Hepatocyte (in vitro differentiated cells): ENCODE measurements at places on chromosomes 2 and 18.

DNA sequence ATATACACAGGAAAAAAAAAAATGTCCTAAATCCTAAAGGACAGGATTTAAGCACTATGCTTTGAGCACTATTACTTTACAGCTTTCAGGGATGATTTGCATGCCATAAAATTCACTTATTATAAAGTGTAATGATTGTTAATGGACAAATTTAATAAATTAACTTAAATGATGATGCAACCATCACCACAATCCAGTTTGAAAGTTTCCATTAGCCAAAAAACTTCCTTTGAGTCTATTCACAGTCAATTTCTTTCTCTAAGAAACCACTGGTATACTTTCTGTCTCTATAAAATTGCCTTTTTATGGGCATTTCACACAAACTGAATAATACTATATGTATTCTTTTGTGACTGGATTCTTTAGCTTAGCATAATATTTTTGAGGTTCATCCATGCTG, 111.1 kb upstream of the RIOK3 start:
- H3K27me3 ChIP-seq, result no peaks in the 10 kb centered on the region
- DNase-seq, result no peak
- H3K36me3 ChIP-seq, result no peaks in the 10 kb centered on the region
- H3K4me1 ChIP-seq, result no peaks in the 10 kb centered on the region
- no peak overlapping the region for H3K27ac ChIP-seq

- H3K36me3 ChIP-seq, result peaks cover 4% of the 10 kb centered on the region
- no peak overlapping the region for H3K4me3 ChIP-seq
- no peak overlapping the region for H3K27ac ChIP-seq
- DNase-seq, result no peak
- no peaks in the 10 kb centered on the region for H3K27me3 ChIP-seq
- peaks cover 12% of the 10 kb centered on the region for H3K4me1 ChIP-seq
Observed at GRCh38 chr18:23458830-23459529, 5.9 kb downstream of the RIOK3 start.

DNA sequence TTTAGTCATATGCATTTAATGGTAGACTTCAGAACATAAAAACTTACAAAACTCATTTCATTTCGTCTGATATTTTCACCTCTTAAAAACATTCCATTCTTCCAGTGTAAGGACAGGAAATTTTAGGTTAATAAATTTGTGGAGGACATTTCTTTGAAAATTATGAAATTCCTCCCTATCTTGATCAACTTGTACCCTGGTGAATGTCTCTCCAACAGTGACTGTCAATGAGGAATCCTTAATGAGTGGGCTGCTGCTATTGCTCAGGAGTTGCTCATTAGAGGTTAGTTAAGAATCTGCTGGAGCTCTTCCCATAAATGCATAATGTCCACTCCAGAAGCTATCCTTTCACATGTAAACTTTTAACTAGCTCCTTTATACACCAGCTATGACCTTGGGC, 69.1 kb downstream of the LRP1B start:
- H3K27me3 ChIP-seq, result no peaks in the 10 kb centered on the region
- no peak overlapping the region for H3K27ac ChIP-seq
- no peaks in the 10 kb centered on the region for H3K36me3 ChIP-seq
- no peaks in the 10 kb centered on the region for H3K4me1 ChIP-seq
- DNase-seq, result no peak

DNA sequence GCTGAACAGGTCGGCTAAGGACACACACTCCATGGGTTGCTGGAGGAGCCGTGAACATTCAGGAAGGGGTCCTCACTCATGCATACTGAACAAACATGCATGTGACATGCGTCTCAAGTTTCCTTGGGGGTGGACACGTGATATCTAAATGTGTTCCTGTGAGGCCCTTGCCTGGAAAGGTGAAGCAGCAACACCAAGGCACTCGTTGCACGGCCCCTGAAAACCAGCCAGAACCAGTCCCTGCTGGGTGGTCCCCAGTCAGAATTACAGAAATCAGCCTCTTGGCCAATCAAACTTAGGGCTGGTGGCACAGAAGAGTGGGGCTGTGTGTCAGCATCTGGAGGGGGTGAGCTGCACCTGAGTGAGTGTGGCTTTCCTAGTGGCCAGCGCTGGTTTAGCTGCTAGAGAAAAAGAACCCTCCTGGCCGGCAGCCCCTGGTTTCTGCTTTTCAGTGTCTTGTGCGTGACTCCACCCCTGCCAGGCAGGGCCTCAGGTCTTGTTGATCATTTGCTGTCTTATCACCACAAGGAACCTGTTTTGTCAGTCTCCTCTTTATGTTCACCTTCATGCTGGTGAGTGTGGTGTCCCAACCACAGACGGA, 3.2 kb upstream of the AQP12B start:
- H3K27ac ChIP-seq, result peak overlapping the region; percentile 62
- no peaks in the 10 kb centered on the region for H3K36me3 ChIP-seq
- peaks cover 11% of the 10 kb centered on the region for H3K4me1 ChIP-seq
- H3K4me3 ChIP-seq, result no peak overlapping the region
- no peaks in the 10 kb centered on the region for H3K27me3 ChIP-seq
- peak; percentile 75 for DNase-seq

- H3K36me3 ChIP-seq, result no peaks in the 10 kb centered on the region
- H3K4me1 ChIP-seq, result no peaks in the 10 kb centered on the region
- no peaks in the 10 kb centered on the region for H3K27me3 ChIP-seq
Observed at GRCh38 chr2:191797500-191797899, 49.4 kb downstream of the CAVIN2 start.

GRCh38 chr2:1744446-1745170, at the start of gene PXDN:
PXDN (minus strand) TSS chr2:1744515; CDS start chr2:1744455, 60 bp downstream.
- H3K36me3 ChIP-seq, result no peaks in the 10 kb centered on the region
- H3K27me3 ChIP-seq, result peaks cover 10% of the 10 kb centered on the region
- peak within 1 kb of the TSS; percentile 98 for H3K27ac ChIP-seq

GRCh38 chr2:143730953-143731260, 601.7 kb downstream of the ARHGAP15 start:
- H3K27ac ChIP-seq, result no peak overlapping the region
- H3K27me3 ChIP-seq, result no peaks in the 10 kb centered on the region
- no peaks in the 10 kb centered on the region for H3K4me1 ChIP-seq
- DNase-seq, result no peak
- H3K36me3 ChIP-seq, result no peaks in the 10 kb centered on the region

DNA sequence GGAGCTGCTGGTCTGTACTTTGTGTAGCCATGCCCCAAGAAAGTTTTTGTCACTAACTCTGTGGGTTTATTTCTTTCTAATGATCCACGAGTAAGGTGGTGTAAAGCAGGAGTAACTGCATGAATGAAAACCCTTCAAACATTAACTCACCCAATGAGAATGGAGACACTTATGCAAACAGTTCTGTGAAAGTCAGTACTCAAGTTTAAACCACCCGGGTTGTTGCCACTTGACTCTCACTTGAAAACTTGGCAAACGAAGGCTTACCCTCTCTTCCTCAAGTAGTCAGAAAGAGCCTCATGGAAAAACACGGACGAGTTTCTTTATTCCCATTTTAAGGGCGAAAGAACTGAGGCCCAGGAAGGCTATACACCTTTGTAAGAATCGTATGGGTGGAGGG, 117.5 kb downstream of the MMADHC start:
- H3K4me3 ChIP-seq, result no peak overlapping the region
- DNase-seq, result no peak
- H3K4me1 ChIP-seq, result peaks cover 25% of the 10 kb centered on the region
- H3K27me3 ChIP-seq, result no peaks in the 10 kb centered on the region

GRCh38 chr2:207993151-207993763, 32.1 kb downstream of the PLEKHM3 start:
- no peak overlapping the region for H3K4me3 ChIP-seq
- DNase-seq, result no peak
- no peaks in the 10 kb centered on the region for H3K27me3 ChIP-seq
- no peaks in the 10 kb centered on the region for H3K4me1 ChIP-seq
- H3K36me3 ChIP-seq, result no peaks in the 10 kb centered on the region

DNA sequence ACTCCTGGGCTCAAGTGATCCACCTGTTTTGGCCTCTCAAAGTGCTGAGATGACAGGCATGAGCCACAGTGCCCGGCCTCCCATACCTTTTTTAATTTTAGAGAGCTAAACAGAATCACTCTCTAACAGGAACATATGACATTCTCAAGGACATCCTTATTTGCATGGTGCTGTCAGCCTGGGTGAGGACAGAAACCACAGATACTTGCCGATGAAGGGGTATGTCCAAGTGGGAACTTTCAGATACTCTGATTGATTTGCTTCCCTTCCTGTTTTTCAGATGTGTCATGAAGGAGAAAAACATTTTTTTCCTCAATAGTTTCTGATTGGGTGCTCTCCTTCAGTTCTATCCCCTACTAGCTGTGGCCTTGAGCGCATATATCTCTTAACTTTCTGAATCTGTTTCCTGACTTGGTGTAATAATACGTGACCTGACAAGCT, 49.6 kb downstream of the MYO3B start:
- no peak overlapping the region for H3K4me3 ChIP-seq
- peaks cover under 1% of the 10 kb centered on the region for H3K4me1 ChIP-seq
- no peak for DNase-seq
- H3K36me3 ChIP-seq, result no peaks in the 10 kb centered on the region

DNA sequence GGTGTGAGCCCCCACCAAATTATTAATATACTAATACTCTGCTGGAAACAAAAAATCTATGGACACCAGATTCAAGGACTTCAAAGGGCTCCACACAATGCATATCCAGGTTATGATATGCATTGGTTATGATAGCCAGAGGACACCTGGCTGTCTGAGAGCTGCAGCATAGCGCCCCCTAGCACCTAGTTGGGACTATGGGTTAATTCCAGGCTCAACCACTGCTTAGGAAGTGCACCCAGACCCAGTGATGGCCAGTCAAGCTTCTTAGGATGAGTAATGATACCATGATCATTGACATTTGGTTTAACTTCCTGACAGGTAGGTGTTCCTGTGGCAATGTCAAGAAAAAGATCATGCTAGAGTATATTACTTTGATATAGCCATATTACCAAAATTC, 3.8 kb upstream of the FRZB start:
- H3K27ac ChIP-seq, result no peak overlapping the region
- peaks cover 17% of the 10 kb centered on the region for H3K4me1 ChIP-seq
- no peaks in the 10 kb centered on the region for H3K27me3 ChIP-seq
- no peak for DNase-seq
- H3K4me3 ChIP-seq, result no peak overlapping the region

DNA sequence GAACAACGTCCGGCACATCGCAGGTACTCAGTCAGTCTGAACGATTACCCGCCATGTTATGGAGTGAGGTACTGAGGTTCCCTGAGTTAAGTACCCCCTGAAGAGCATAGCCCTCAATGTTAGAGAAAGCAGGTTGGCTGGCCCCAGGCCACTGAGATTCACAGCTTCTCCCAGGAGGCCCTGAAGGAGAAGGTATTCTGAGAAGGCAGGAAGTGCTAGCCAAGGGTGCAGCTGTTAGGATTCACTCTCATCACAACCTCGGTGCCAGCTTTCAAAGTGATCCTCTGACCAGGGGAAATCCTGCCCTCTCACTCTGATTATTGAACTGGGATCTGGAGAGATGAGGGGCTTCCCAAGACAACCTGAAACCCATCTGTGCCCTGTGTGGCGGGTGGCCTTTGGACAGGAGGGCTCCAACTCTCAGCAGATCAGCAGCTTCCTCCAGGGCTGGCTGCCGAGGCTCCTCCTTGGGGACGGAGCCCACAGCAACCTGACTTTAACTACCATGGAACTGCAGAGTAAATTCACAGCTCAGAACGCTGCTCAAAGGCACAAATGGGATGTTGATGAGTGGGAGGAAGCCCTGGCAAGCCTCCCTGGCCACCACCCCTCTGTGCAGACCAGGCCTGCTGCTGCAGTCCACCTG, 7.8 kb downstream of the EHD3 start:
- DNase-seq, result no peak
- no peaks in the 10 kb centered on the region for H3K27me3 ChIP-seq
- H3K4me3 ChIP-seq, result no peak overlapping the region
- H3K36me3 ChIP-seq, result no peaks in the 10 kb centered on the region

- no peak for DNase-seq
- H3K36me3 ChIP-seq, result no peaks in the 10 kb centered on the region
- H3K27ac ChIP-seq, result no peak overlapping the region
Observed at GRCh38 chr18:49743117-49743567, 70.2 kb downstream of the ACAA2 start.

GRCh38 chr2:233331536-233331935, 22.8 kb upstream of the DGKD start:
- H3K4me3 ChIP-seq, result no peak overlapping the region
- no peaks in the 10 kb centered on the region for H3K4me1 ChIP-seq
- no peaks in the 10 kb centered on the region for H3K27me3 ChIP-seq
- H3K36me3 ChIP-seq, result no peaks in the 10 kb centered on the region
- DNase-seq, result no peak

DNA sequence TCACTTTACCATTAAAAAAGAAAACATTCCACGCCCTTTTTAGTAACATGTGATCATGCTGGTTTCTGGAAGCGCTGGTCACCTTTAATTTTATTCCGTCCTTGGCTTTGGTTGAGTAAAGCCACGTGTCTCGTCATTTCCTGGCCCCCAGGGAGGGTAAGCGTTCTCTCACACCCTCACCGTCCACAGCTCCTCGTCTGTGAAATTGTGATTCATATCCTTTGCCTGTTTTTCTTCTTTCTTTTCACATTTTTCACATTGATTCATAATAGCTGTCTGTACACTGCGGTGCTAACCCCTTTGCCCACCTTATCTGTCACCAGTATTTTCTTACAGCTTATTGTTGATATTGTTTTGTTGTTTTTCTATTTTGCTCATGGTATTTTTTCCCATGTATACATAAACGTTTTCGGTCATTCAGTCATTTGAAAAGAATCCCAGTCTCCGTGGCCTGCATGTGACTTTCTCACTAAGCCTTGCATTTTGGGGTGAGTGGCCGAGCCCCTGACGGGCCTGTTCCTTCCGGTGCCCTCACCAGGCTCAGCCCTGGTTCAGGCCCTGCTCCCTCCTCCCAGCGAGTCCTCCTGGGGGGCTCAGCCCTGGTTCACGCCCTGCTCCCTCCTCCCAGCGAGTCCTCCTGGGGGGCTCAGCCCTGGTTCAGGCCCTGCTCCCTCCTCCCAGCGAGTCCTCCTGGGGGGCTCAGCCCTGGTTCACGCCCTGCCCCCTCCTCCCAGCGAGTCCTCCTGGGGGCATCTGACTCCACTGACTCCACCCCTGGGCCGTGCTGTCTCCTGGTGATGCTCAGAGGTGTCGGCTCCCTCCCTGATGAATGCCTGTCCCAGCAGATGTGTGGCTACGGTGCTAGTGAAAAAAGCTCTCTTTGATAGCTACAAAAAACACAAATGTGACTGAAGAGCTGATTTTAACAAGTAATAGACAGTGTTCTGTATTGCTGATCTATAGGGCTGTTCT, 249.7 kb upstream of the PXDN start:
- H3K27me3 ChIP-seq, result no peaks in the 10 kb centered on the region
- no peak for DNase-seq
- H3K4me3 ChIP-seq, result no peak overlapping the region

GRCh38 chr2:65636813-65637483, 204.5 kb upstream of the SPRED2 start:
- H3K27me3 ChIP-seq, result no peaks in the 10 kb centered on the region
- no peaks in the 10 kb centered on the region for H3K36me3 ChIP-seq
- H3K4me3 ChIP-seq, result no peak overlapping the region
- no peak for DNase-seq
